ENCODE measurements at places on chromosomes 2 and 18.

- DNase-seq: no peak
These were observed 98.0 kb upstream of the MGAT4A start for GRCh38 chr2:98828793-98829371.

DNA sequence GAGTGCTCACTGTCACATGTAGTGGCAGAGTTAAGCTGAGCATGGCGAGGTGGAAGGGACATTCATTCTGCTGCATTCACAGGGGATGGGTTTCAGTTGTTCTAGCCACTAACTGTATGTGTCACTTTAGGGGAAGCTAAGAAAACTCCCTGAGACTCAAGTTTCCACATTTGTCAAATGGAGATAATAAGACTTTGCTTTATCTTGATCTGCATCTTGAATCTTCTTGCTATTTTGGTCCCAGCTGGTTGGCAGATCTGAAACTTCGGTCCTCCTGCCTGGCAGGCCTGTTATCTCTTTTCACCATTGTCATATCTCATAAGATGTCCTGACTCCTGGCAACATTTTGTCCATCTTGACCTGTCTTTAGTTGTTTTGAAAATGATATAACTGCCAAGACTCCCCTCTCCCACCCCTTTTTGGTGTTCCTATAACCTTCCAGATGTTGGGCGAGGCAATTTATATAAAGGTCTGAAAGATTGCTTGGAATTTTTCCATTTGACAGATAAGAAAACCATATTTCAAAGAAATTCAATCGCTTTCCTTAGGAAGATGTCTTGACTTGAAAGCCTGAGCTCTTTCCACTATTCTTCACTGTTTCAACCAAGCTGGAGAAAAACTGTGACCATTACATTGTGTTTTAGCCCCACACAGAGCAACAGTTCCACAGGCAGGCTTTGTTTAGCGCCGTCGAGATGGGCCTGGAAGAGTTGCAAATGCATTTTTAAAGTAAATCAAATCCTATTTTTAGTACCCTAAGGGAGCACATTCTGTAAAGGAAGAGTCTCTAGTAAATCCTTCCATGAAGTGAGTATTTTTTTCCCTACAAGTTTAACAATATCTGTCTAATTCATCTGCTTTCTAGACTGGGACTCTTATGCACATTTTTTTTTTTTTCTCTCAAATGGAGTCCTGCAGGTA, 33.4 kb downstream of the MYCN start:
- DNase-seq: no peak

GRCh38 chr18:41765460-41765859, 189.6 kb upstream of the PIK3C3 start:
- no peak for DNase-seq

DNA sequence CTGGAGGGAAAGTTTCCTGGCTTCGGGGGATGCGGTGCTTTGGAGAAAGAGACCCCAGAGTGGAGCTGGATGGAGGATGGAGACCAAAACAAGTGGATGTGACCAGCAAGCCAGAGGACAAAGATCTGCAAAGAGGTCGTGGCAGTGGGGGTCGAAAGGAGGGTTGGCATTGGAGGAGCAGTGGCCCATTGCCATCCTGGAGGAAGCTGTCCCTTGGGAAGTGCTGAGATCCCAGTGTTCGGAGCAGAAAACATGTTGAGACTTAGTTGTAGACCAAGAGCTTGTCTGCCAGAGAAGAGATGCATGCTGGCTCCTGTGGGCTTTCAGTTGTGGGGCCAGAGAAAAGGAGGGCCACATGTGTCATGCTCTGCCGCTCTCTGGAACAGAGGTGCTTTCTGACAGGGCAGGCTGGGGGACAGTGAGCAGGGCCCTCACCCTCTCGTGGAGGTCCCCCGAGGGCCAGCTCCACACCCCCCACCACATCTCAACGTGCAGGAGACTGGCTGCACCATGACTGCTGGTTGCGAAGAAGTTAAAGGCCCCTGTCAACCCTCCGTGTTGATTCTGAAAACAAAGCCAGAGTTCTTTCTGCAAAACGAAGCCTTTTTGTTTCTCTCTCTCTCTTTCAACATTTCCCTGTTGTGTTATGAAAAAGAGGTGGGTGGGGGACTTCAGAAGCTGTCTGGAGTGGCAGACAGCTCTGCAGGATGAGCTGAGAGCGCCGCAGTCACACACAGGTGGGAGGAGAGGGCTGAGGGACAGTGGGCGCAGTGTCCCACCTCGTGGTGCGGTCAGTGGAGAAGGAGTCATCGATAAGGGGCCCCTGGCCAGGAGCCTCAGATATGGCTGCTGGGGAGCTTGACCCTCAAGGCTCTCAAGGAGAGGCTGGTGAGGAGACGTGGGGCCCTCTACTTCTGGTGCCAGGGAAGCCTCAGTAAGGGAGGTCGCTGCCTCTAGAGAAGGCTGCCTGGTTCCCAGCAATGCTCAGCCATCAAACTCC, 77.6 kb upstream of the BCL2L11 start:
- DNase-seq: no peak

DNA sequence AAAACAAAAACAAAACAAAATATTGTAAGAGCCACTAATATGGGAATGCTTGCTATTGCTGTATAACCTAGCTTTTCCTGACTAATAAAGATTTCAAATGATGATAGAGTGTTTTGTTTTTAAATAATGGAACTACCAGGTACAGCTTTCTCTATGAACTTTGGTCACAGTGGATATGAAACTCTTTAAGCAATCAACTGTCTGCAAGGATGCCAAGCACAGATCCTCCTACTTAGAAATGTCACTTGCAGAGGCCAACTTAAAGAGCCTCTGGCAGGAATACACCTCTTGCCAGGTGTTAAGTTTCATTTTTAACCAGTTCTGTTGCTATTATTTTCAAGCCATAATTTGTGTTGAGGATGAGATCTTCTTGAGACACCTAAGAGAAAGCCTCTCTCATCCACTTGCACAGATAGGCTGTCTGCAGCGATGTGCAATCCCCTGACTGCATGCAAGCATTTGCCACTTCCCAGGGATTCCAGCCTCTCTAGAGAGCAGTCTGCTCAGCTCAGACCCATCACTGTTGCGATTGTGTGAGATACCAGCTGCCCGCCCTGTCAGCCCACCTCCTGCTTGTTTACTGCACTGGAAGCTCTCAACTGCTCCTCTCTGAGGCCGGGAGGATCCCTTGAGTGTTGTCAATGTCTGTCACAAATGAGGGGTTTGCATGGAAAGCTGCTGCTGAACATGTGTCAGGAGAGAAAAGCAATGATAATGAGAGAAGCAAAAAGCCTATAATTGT, 86.1 kb upstream of the SCG2 start:
- DNase-seq: no peak

DNA sequence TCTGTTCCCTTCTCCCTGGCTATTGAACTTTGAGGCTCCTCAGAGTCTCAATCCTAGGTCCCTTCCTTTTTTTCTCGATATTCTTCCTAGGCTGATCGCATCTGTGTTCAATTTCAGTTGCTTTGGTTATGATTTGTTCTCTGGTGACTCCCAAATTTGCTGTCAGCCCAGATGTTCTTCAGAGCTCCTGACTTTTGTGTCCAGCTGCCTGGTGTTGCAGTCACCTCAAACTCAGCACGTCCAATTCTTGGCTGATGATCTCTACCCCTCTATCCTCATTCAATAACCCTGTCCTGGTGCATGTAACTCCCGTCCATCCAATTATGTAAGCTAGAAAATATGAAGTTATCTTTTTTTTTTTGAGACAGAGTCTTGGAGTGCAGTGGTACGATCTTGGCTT, 31.4 kb downstream of the DIS3L2 start:
- no peak for DNase-seq

GRCh38 chr18:55982992-55983391, 395.0 kb upstream of the TCF4 start:
- no peak for DNase-seq

GRCh38 chr2:57893786-57894185, 152.8 kb upstream of the VRK2 start:
- DNase-seq: no peak

DNA sequence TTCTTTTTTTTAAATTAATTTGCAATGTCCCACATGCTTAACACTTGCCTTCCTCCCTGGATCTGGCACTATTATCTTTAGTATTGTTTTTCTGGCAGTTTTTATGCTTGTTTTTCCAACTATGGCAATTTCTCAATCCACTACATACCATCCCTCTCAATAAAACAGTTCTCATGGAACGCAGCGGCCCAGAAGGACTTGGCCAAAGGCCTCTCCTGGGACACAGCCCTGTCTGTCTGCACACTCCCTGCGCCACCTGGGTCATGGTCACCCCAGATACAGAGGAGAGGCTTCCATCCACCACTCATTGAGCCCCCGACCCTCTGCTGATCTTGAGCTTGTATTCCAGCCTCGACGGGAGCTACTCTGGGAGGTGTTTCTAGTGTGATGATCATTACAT, 91.2 kb downstream of the TWIST2 start:
- no peak for DNase-seq

DNA sequence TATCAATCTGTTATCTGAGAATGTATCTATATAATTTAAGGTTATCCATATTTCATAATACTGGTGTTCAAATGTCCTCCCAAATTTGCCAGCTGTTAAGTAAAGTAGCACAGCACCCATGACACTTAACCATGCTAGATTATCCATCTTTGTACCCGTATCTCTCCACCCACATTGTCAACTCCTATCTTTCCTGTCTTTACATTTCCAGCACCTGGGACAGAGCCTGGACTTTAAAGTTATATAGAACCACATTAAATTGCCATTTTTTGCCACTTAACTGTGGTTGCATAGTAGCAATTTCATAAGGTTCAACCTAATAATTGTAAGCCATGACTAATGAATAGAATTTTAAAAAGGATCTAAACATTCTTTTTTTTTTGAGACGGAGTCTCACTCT, 226.7 kb downstream of the NCKAP5 start:
- no peak for DNase-seq

DNA sequence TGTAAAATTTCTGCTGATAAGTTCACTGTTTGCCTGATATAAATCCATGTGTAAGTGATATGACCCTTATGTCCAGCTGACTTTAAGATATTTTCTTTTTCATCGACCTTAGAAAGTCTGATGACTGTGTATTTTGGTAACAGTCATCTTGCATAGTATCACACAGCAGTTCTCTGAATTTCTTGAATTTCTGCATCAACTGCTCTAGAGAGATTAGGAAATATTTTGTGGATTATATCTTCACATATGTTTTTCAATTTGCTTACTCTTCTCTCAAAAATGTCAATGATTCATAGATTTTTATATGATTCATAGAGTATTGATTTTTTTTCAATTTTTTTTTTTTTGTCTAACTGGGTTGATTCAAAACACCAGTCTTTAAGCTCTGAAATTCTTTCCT, 945.3 kb downstream of the TRIB2 start:
- no peak for DNase-seq

- no peak for DNase-seq
These were observed 48.5 kb downstream of the SLC5A7 start for GRCh38 chr2:108034843-108035242.

GRCh38 chr2:43519643-43520221, 76.1 kb downstream of the THADA start:
- DNase-seq: no peak

DNA sequence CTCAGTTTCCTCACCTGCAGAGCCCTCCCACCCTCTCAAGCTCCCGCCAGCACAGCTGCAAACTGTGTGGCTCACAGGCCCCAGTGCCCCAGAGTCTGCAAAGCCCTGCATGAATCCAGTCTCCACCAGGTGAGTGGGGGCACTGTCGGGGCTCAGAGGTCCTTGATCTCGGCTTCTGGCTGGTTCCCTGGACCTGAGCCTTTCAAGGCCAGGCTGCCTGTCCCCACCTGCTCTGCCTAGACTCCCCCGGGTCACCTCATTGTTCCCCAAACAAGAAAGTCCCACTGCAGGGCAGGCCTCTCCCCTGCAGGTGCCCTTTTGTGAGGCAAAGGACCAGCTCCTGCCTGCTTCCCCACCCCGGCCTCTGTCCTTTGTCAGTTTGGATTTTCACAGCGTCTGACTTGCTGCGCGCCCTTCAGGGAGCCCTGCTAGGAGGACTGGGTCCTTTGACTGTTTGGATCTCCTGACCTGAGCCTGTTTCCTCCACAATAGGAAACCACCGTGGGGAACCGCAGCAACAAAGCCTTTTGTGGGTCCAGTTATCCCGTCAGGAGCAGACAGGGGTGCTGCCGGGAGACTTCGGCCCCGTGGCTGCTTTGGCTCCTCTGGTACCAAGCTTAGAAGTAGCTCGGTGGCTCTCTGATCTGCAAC, 200.5 kb upstream of the HDAC4 start:
- no peak for DNase-seq

- DNase-seq: no peak
These were observed 23.6 kb downstream of the INPP5D start for GRCh38 chr2:233083782-233084181.

DNA sequence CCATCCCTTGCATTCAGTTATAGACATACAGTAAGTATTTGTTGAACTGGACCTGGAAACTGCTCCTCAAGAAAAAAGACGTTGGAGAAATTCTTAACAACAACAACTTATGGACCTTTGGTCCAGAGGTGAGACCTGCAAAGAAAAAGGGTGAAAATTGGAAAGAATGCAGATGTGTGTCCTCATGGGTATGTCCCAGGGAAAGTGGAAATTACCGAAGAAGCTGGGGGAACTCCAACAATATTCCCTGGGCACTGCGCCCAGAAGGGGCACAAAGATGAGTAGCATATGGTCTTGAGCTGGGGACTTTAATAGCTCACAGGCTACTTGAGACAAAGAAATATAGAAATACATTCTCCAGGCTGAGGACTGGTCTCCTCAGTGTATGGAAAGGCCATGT, 35.5 kb upstream of the YWHAQ start:
- DNase-seq: no peak

GRCh38 chr18:79156327-79156726, 87.1 kb downstream of the ATP9B start:
- no peak for DNase-seq

GRCh38 chr2:74944987-74945787, 13.3 kb upstream of the POLE4 start:
- no peak for DNase-seq

DNA sequence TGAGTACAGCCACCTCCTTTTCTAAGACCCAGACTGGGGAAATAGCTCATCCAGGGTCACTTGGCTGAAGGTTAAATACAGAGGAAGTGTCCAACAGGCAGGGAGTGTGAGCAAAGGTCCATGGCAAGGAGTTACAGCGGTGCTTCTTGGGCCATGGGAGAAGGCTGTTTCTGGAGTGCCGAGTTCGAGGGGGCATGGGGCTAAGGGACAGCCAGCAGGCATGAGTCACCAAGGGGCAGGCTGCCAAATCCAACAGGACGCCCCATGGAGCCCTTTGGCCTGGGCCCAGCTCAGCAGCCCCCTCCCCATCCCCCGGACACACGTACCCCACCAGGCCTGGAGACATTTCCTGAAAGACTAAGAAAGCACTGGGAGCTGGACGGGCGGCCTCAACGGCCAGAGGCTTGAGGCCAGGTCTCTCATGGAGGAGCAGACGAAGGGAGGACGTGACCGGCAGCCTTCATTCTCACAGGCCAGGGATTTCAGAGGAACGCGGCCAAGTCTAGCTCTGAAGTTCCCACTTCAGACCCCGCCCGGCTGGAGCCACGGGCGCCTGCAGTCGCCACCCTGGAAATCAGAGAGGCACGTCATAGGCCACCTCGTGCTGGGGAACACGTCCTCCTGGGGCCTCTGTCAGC, 160.4 kb downstream of the SMAD7 start:
- DNase-seq: no peak

GRCh38 chr18:23966909-23967308, 47.6 kb upstream of the TTC39C start:
- DNase-seq: no peak

- no peak for DNase-seq
These were observed 3.4 kb downstream of the ABCG8 start for GRCh38 chr2:43841949-43842865.

GRCh38 chr2:36582538-36582937, 15.4 kb downstream of the FEZ2 start:
- DNase-seq: no peak

Data from stimulated activated CD8-positive, alpha-beta memory T cell treated with anti-CD3 and anti-CD28 coated beads, Interleukin-7, amount 100 ng/mL, for 24 hours (primary cell).